ENCODE measurements at places on chromosomes 2 and 18. TPM values are rescaled to one million over a fixed set of nuclear protein-coding genes. Genes with fewer than 3 reads are reported as not detected.

- no peak for DNase-seq
Measured at GRCh38 chr2:9941196-9941995, 10.1 kb upstream of the GRHL1 start.

Gene CHRND
- total RNA-seq, result not detected

GRCh38 chr2:2175381-2176090 lies 155.5 kb downstream of the MYT1L start:
- DNase-seq, result no peak

Gene RBBP8
- 12.7 TPM for total RNA-seq

DNA sequence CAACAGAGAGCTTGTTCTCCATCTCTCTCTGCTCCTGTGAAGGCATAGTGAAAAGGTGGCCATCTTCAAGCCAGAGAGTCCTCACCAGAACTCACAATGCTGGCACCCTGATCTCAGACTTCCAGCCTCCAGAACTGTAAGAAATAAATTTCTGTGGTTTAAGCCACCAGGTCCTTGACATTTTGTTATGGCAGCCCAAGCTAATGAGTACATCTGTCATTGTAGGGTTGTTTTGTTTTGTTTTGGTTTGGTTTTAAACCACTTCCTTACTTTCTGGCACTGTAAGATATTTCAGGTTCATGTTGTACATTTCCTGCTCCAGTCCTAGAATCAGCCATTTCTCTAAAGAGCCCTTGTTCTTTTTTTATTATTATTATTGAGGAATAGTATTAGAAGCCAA lies 171.2 kb downstream of the CPS1 start:
- no peak for DNase-seq
